CD4-positive, alpha-beta T cell treated with Interleukin-1 beta for 1 hour (primary cell): ENCODE measurements at places on chromosomes 13 and 19.
A peak's percentile ranks its signal among the peaks of the same experiment; 100 is the strongest.

GRCh38 chr19:1151917-1152587 is 22.0 kb downstream of the SBNO2 start:
- DNase-seq = no peak

DNA sequence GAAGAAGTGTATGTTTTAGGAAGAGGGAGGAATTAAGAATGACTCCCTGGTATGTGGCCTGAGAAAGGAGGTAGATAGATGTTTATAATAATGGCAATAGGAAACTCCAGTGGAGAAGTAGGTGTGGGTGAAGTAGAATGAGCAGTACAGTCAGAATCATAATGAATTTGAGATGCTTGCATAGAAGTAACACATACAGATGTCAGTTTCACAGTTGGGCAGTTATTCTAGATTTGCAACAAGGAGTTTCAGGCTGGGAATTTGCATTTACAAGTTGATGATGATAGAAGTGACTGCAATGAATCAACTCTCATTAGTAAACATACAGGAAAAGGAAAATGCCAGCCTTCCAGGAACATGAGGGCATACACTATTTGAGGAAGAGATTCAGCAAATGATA is 149.0 kb downstream of the SLITRK1 start:
- no peak for DNase-seq

- no peak for DNase-seq
Observed at GRCh38 chr13:29648760-29649159, 53.3 kb upstream of the SLC7A1 start.

GRCh38 chr19:11437955-11438354 is 2.5 kb downstream of the PRKCSH start:
- peak; percentile 74 for DNase-seq

GRCh38 chr13:74883834-74884233 is 598.1 kb downstream of the TBC1D4 start:
- no peak for DNase-seq

DNA sequence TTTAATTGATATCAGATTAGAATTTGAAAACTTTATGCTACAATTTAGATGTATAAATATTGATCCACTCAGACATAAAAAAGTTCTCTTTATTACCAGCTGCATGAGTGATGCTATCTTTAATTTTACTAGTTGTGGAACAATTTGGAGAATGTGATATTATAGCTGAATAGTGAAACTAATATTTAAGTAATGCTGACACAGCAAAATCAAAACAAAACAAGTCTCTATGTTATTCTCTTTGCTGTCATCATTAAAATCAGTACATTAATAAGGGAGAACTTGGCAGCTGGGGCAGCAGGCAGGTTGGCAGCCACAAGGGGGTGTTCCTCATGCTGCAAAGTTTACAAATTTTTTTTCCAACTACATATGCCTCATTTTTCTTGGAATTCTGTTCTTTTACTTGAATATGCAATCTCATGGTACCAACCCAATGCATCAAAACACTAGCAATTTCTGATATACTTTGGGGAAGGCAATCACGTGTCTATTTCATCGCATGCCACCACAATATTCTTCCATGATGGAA is 585.3 kb downstream of the FGF9 start:
- no peak for DNase-seq

GRCh38 chr19:44684892-44685863 is 13.8 kb upstream of the CEACAM16 start:
- no peak for DNase-seq

- no peak for DNase-seq
Observed at GRCh38 chr13:111640006-111640405, 319.6 kb downstream of the TEX29 start.

GRCh38 chr13:27405546-27406134 is 18.8 kb upstream of the GTF3A start:
- DNase-seq = no peak

GRCh38 chr19:41353466-41354342 is at the start of gene TGFB1:
Gene TGFB1, minus strand, starts transcription at chr19:41353922. Its CDS starts 878 bp downstream, at chr19:41353044.
- peak; percentile 96 for DNase-seq

DNA sequence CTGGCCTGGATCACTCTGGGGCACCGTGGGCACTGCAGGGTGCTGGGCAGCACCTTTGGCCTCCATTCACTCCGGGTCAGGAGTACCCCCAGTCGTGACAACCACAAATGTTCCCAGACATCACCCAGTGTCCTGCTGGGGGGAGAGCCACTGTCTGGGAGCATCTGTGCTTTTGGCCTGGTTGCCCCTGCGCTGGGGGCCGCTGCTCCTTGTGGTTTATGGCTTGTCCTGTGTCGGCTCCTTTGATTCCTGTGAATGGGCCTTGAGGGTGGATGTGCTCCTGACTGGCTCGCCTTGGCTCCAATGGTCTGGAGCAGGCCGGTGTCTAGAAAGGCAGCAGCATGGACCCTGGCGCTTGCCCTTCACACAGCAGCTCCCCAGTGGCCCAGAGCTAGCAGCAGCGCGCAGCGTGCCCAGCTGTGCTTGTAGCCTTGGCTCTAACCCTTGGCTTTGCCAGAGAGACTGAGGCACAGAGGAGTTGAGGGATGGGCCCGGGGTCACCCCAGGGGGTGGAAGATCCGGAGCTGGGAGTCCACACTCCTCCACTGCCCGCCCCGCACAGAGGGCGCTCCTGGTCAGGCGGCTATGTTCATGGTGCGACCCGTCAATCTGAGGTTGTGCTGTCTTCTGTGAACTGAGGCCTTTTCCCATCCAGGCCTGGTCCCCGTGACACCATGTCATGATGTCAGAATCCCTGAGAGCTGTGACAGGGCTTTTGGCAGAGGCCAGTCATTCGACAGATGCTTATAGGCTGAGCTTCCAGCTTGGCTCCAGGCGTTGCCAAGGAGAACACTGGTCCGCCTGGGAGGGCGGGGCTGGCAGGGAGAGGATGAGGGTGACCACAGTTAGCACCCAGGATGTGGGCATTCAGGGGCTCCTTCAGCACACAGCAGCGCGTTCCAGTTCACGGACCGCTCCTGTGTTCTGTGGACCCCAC is 4.1 kb downstream of the DAZAP1 start:
- peak; percentile 52 for DNase-seq

GRCh38 chr19:19259741-19260140 is 13.4 kb downstream of the TM6SF2 start:
- no peak for DNase-seq

DNA sequence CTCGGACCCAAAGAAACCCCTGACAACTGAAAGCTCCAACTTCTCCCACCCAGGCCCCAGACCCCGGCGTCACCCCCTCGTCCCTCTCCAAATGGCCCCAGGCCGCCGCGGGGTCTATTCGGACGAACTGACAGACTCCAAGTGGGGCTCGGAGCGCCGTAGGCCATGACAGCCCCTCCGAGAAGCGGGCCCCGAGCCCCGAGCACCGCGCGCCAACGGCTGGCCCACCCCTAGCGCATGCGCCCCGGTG is 360 bp downstream of the DDX39A start:
- DNase-seq = no peak

DNA sequence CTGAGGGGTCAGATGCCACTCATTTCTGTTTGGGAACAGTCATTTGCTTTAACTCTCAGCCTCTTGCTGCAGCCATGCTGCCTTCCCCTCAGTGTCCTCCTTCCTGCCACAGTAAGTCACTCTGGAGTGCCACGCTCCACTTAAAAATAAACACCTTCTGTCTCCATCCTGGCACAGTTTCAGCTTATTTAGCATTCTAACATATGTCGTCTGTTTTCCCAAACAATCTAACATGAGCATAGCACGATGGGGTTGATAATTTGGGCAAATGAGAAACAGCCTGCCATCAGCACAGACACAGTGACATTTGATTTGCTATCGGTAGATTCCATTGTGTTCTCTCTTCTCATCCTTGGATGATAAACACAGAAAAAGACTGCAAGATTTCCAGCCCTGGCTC is 768.6 kb downstream of the UQCRFS1 start:
- no peak for DNase-seq

GRCh38 chr19:3618811-3619630 is 7.6 kb downstream of the CACTIN start:
- no peak for DNase-seq

GRCh38 chr19:2429917-2430535 is 2.6 kb upstream of the TIMM13 start:
- DNase-seq = no peak

DNA sequence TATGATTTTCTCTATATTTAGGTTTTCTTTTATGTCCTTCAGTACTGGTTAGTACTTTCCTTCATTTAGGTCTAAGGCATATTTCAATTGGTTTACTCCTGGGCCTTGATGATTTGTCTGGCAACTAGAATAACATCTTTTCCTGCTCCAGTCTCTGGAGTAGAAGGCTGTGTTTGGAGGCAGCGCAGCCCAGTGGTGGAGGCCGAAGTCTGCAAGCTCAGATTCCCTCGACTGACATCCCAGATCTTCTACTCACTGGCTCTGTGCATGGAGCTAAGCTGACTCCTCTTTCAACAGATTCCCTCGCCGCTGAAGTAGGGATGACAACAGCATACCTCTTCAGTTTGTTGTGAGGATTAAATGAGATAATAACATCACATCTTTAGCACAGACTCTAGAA is 141.0 kb downstream of the RAP2A start:
- DNase-seq = no peak
